Thoracic aorta (tissue), 2 donors: ENCODE measurements at places on chromosomes 3 and 15.

DNA sequence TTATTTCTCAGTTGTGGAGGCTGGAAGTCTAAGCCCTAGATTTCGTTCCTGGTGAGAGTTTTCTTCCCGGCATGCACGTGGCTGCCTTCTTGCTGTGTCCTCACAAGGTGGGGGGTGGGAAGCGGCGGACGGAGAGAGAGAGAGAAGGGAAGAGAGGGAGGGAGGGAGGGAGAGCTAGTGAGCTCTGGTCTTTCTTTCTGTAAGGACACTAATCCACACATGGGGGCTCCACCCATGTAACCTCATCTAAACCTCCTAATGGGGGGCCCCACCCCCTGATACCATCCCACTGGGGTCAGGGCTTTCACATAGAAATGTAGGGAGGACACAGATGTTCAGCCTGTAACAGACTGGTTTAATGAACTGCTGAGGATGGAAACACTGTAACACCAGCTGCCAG, 7.3 kb downstream of the FBLN2 start:
- DNase-seq, result no peak

- no peak for DNase-seq
Measured at GRCh38 chr15:73273181-73274002, 95.4 kb downstream of the HCN4 start.

GRCh38 chr3:190252080-190252479, 70.2 kb downstream of the CLDN1 start:
- no peak for DNase-seq

GRCh38 chr3:142965581-142965980, 2.1 kb upstream of the PAQR9 start:
- no peak for DNase-seq

- DNase-seq, result no peak
Measured at GRCh38 chr3:52842424-52842823, 7.6 kb upstream of the MUSTN1 start.

DNA sequence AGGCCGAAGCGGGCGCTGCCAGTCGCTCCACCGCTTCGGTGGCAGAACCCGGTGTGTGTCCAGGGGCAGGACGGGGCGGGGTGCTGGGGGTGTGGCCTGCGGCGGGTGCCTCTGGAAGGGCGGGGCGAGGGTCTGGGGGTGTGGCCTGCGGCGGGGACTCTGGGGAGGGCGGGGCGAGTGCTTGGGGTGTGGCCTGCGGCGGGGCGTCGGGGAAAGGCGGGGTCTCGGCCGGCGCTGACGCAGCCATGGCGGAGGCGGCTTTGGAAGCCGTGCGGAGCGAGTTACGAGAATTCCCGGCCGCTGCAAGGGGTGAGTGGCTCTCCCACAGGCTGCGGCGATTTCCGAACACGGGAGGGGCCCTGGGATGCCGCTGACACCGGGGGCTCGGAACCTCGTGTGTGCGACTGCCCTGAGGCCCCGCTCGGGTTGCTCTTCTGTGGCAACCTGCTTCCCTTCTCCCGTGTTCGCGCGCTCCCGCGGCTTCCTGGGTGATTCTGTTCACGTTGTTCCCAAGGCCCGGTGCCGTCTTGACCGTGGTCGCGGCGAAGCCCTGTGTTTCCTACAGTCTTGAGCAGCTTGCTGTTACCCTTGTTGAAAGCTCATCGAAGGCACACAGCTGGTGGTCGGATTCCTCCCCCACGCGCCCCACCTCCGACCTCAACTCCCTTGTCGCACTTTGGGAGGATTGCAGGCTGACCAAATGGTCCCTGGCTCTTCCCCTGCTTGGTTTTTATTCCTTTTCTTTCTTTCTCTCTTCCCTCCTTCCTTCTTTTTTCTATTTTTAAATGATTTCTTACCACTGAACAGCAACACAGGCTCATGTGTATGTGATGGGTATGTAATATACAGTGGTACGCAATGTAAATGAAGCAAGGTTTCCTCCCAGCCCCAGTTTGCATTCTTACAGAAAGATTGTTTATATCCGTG, at the start of gene JMJD7:
TSS of gene JMJD7 (plus strand) at position 213 of the 927 bp plus-strand sequence. CDS start at position 246, 33 bp downstream.
- DNase-seq, result peak; percentile 81

GRCh38 chr3:102037209-102037608, 187.9 kb downstream of the NFKBIZ start:
- no peak for DNase-seq

DNA sequence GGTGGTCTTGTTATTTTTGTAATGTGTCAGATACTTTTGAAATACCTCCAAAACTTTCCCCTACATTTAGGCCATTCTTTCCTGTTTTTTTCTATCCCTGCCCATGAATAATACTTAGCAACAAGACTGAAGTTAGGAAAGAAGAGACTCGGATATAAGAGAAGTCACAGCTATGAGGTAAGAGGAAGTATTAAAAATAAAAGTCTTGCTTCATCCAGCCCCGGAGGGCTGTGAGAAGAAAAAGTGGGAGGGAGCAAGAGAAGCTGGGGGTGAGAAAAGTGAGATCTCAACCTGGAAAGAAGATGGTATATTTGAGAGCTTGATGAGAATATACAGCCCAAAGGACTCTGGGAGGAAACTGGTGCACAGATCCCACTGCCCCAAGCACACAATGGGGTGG, 213.5 kb upstream of the CDIN1 start:
- DNase-seq, result no peak

- no peak for DNase-seq
Measured at GRCh38 chr3:41329881-41330280, 130.6 kb downstream of the CTNNB1 start.

GRCh38 chr15:50120729-50121128, 1.7 kb upstream of the ATP8B4 start:
- DNase-seq, result no peak

GRCh38 chr3:112640930-112641801, at the start of gene CCDC80:
Gene CCDC80, minus strand, starts transcription at chr3:112641143. Its CDS starts 1,238 bp downstream, at chr3:112639905.
- no peak for DNase-seq

GRCh38 chr15:72559781-72560180, 85.7 kb downstream of the ARIH1 start:
- no peak for DNase-seq

- DNase-seq, result no peak
Measured at GRCh38 chr15:65619626-65620290, 2.0 kb upstream of the SLC24A1 start.

DNA sequence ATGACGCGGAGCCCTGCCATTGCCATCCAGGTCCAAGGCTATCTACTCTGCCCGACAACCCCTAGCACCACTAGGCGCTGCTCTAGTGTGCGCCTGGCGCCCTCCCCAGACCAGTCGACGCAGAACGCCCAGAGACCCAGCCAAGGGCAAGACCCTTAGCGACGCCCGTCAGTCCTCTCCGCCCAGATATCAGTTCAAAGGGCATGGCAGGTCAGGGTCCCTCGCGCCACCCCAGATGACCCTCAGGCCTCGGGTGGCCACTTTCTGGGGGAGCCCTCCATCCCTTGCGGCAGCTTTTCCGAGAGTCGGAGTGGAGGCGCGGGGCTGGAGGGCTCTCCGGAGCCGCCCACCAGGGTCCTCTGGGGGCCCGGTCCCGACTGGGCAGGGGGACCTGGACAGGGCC, 371 bp upstream of the CLSTN2 start:
- DNase-seq, result no peak

DNA sequence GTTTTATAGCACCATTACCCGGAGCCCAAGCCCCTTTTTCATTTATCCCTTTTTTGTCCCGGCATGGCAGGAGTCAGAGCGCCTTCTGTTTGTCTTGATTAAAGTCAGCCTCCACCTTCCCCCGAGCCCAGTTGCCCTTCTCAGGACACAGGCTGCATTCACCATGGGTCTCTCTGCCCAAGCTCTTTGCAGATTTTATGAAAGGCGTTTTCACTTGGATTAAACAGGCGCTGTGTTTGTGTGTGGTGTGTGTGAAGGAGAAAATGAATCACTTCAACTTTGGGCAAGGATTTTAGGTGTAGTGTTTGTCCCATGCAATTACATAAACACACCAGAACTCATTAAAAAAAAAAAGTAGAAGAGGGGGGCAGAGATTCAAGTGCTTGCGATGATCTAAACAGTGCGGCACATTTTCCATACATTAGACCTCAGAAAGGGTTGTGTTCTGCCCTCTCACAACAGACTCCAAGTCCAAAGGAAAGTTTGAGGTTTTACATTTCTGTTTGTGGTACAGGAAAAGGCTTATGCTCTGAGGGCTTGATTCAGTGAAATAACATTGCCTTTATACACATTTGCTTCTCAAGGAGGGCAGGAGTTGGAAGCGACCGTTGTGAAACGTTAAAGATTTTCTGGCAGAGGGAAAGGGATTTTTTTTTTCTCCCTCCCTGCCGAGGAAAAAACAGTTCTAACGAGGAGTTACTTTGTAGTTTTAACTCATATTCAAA, 14.5 kb upstream of the IL16 start:
- no peak for DNase-seq

GRCh38 chr3:71208211-71209095, 375.1 kb downstream of the FOXP1 start:
- DNase-seq, result no peak

DNA sequence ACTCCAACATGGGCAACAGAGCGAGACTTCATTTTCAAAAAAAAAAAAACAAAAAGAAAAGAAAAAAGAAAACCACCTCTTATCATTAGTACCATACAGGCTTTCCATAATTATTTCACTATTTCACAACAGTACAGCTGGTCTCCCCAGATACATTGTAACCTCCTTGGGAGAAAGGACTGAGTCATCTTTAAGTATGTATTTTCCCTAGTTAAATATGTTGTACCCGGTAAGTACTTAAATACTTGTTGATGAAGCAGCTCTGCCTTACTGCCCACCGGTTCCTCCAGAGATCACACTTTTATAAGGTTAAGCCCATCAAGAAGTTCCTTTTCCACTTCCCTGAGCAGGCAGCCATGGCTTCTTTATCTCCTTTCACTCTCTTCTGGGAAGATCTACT, 789.5 kb upstream of the CFAP20DC start:
- DNase-seq, result no peak

- no peak for DNase-seq
Measured at GRCh38 chr3:123818324-123818920, 65.7 kb downstream of the MYLK start.

- DNase-seq, result no peak
Measured at GRCh38 chr15:97849183-97849582, 111.3 kb upstream of the ARRDC4 start.

GRCh38 chr3:4271834-4272233, 31.3 kb upstream of the SETMAR start:
- DNase-seq, result no peak

- DNase-seq, result no peak
Measured at GRCh38 chr15:78995921-78996893, 51.4 kb upstream of the CTSH start.

GRCh38 chr15:98506172-98506571, 142.2 kb upstream of the IGF1R start:
- DNase-seq, result no peak

GRCh38 chr3:181868576-181869082, 156.9 kb downstream of the SOX2 start:
- DNase-seq, result no peak

- DNase-seq, result no peak
Measured at GRCh38 chr15:42329992-42330391, 29.3 kb upstream of the CAPN3 start.

DNA sequence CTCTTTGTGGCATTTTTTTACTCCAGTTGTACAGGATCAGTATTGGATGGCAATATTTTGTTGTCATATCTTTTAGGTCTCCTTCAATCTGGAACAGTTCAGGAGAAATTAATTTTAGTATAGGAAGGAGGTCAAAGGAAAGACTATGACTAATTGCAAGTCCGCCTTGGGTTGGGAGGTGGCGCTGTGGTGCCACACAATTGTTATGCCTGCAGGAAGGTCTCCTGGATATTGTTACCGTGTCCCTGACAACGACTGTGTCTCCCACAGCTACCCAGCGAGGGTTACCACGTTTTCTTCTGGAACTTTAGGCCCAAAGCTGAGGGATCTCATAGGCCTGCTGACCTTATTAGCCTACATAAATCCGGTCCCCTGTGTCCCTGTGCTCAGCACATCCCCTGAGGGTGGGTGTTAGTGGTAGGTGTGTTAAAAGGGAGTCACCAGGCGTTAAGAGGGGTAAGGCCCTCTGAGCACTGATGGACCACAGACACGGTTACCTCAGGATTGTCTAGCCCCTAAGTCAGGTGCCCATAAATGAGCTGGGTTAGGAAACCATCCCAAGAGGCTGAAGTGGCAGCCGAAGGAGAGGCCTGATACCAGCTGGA, 31.5 kb downstream of the KCNAB1 start:
- DNase-seq, result peak; percentile 36

- no peak for DNase-seq
Measured at GRCh38 chr15:98713585-98714001, 65.3 kb downstream of the IGF1R start.

DNA sequence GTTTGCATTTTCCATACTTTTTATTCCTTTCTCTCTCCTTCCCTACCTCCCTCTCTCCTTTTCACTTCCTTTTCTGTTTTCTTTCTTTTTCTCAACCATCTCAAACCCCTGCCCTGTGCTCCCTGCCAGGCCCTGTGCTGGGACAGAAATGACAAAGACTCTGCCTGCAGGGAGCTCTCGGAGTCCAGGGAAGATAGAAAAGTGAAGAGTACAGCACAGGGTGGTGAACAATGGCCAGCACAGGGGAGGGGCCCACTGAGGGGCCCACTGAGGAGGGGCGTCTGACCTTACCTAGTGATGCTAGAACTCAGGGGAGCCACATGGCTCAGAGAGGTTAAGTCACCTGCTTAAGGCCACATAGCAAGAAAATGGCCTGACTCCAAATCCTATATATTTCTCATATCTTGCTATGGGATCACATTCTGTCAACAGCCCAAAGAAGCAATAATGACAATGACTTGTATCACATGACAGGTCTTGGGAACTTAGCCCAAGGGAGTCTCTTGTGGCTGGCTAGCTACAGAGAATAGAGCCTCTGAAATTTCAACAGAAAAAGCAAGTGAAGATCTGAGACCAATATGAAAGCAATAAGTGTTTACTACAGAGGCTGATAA, 44.3 kb upstream of the ATP2B2 start:
- DNase-seq, result no peak

DNA sequence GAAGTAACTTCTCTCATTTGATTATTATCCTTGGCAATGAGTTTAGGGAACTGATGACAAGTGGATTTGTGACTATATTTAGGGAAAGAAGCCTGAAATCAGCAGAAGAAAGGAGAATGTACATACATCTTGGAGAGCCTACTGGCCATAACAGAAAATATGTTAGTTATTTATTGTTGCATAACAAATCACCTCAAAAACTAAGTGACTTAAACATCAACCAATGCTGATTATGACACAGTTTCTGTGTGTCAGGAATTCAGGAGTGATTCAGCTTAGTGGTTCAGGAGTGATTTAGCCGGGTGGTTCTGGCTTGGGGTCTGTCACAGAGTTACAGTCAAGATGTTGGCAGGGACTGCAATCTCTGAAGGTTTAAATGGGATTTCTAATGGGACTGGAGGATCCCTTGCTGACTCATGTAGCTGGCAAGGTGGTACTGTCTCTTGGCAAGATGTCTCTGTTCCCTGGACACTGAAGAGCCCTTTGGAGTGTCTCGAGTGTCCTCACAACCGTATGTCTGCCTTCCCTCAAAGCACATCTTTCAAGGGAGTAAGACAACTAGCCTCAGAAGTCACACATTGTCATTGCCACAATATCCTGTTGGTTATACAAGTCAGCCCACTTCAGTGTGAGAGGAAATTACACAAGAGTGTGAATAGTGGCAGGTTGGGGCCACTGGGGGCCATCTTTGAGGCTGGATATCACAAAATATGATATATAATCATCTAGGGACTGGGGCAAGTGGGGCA, 248.9 kb downstream of the SV2B start:
- DNase-seq, result no peak
